Neural cell (in vitro differentiated cells): ENCODE measurements at places on chromosomes 6 and 20. TPM values are rescaled to one million over a fixed set of nuclear protein-coding genes. Genes with fewer than 3 reads are reported as not detected.

Gene TSPO2
- polyA plus RNA-seq: not detected in 2 replicates

Gene OR2B6
- not detected in 2 replicates for polyA plus RNA-seq

Gene MLIP
- 0.32 TPM in 1 of 2 replicates, not detected in the other for polyA plus RNA-seq

Gene CNR1
- 493 and 512 TPM in 2 replicates for polyA plus RNA-seq

Gene SHLD1
- 12.4 and 15.3 TPM in 2 replicates for polyA plus RNA-seq

Gene SLC29A1
- polyA plus RNA-seq: 18.9 and 29.5 TPM in 2 replicates

Gene LRP11
- polyA plus RNA-seq: 53.5 and 57.0 TPM in 2 replicates

Gene GLP1R
- polyA plus RNA-seq: 0.06 TPM in 1 of 2 replicates, not detected in the other

Gene EMILIN3
- polyA plus RNA-seq: 0.30 and 0.86 TPM in 2 replicates

Gene ADNP
- 78.5 and 81.4 TPM in 2 replicates for polyA plus RNA-seq

Gene NR2E1
- polyA plus RNA-seq: 0.50 and 1.3 TPM in 2 replicates

Gene SLC12A5
- polyA plus RNA-seq: 53.1 and 74.4 TPM in 2 replicates

Gene BPIFB4
- polyA plus RNA-seq: not detected in 2 replicates

Gene SLC4A11
- 0.19 TPM in 1 of 2 replicates, not detected in the other for polyA plus RNA-seq

Gene TSPYL1
- 79.3 and 84.8 TPM in 2 replicates for polyA plus RNA-seq

Gene TGM3
- 0.10 and 0.24 TPM in 2 replicates for polyA plus RNA-seq

Gene F13A1
- not detected in 2 replicates for polyA plus RNA-seq

Gene SLC24A3
- polyA plus RNA-seq: 6.5 and 7.4 TPM in 2 replicates

Gene NCOA3
- 14.2 and 14.6 TPM in 2 replicates for polyA plus RNA-seq

Gene ZFAND3
- polyA plus RNA-seq: 19.7 and 27.1 TPM in 2 replicates

Gene EFCAB8
- not detected in 2 replicates for polyA plus RNA-seq

Gene OTOR
- not detected in 2 replicates for polyA plus RNA-seq

Gene LHFPL5
- polyA plus RNA-seq: 0.17 TPM in 1 of 2 replicates, not detected in the other

Gene METTL24
- not detected in 2 replicates for polyA plus RNA-seq

Gene HLA-C
- polyA plus RNA-seq: 18.0 and 33.6 TPM in 2 replicates

Gene CLVS2
- 11.5 and 12.9 TPM in 2 replicates for polyA plus RNA-seq

Gene LGSN
- not detected in 2 replicates for polyA plus RNA-seq
